ENCODE measurements at places on chromosomes 5 and 9.

DNA sequence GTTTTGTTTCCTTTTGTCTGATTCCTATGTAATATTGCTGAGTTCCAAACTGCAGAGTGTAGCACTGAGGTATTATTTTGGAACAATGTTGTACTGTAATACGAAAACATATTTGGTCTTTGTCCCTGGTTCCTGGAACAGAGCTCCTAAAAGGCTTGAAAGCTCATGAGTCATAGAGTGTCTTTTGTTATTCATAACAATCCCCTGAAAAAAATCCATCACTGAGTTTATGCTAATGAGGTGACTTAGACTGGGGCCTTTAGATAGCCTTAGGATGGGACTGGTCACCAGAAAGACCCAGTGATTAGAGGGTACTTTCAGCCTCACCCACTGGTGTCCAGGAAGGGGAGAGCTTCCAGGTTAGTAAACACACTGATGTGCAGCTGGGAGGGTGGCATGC is 132.7 kb upstream of the POU5F2 start:
- peak; percentile 1 for DNase-seq

DNA sequence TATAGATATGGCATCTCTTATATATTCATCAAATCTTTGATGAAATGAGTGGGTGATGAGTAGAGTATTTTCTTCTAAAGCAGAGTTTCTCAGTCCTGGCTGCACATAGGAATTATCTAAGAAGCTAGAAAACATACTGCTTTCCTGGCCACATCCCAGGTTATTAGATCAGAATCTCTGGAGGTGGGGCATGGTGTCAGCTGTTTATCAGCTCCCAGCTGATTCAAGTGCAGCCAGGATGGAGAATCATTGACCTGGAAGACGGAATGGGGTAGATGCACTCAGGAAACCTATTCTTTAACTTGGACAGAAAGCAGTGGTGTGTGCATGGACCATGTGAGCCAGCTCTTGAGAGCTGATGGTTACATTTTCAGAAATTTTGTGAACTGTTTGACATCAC is 108.1 kb upstream of the IL6ST start:
- DNase-seq: no peak

- DNase-seq: no peak
Measured at GRCh38 chr9:120440791-120441190, 139.2 kb downstream of the CDK5RAP2 start.

GRCh38 chr5:127834094-127834531 is 130.9 kb downstream of the CCDC192 start:
- DNase-seq: no peak

DNA sequence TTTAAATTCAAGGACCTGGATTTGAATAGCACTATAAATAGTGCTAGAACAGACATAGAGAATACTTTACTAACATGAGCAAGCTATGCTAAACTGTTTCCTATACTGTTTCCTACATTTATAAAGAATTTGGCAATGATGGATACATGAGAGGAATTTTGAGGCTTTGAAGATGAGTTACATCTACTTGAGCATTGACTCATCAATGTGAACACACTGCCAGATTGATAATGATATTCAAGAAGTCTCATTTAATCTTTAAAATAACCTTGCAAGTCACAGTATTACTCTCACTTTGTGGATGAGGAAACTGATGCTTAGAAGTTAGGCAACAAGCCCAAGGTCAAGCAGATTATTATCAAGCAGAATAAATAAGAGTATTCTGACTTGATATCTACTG is 281.9 kb downstream of the DNAH5 start:
- no peak for DNase-seq

DNA sequence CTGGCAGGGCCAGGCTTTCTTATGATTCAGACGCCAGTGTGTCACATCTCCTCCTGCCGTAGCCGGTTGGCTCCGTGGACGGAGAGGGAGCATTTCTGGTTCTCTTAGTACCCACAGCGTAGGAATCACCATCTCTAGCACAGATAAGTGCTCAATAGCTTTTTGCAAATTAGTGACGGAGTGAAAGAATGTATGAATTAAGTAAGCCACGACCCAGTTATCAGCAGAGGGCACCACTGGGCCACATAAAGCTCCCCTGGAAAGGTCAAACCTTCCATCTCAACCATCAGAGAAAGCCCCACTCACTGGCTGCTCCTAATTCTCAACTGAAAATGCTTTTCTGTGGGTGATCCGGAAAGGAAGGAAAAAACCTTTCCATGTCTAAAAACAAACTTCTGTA is 317.0 kb upstream of the ADCY2 start:
- DNase-seq: peak; percentile 30

- DNase-seq: no peak
Measured at GRCh38 chr9:33142535-33142934, 24.6 kb downstream of the B4GALT1 start.

DNA sequence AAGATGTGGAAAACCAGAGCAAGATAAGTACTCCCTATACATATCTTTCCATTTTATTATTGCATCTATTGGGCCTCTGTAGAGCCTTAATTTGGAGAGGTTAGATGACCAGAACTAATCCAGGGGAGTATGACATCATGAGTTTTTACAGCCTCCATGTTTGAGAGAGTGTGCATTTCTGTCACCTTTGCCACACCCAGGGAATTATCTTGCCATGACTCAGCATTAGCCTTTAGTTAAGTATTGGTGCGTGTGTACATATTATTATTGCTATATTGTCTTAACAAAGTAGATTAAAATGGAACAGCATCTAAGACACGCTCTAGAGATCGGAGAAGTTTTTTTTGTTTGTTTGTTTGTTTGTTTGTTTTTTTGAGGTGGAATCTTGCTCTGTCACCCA is 27.6 kb downstream of the DIMT1 start:
- DNase-seq: no peak

DNA sequence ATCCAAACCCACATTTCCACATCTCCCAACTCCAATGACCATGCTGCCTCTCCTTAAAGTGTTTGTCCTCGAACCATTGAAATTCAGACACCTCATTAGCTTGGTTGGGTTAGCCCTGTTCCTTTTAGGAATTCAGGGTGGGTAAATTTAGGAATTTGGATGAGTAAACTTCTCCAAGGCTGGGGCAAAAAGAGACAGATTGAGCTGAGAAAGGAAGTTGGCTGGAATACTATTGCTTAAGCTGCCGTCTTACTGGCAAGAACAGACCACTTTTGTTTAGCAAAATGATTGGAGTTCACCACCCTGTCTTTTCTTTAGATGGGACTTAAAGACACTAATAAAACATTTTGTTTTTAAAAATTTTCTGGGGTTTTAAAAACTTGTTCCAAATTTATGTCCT is 143.6 kb upstream of the GDNF start:
- DNase-seq: no peak

DNA sequence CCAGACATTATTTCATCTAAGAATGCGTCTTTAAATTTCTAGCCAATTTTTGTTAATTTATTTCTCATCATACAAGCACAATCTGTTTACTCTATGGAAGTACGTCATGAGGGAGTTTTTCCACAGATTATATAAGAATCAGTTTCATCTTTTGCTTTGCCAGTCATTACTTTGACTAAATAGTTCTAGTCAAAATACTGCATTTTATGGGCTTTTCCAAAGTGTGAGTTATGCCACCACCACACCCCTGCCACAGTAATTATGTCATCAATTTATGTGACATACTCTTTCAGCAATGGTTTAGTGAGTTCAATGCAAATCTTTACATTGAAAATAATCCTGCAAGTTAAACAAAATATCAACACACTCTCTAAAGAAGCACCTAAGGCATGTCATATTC is 2.0 kb downstream of the RIMOC1 start:
- no peak for DNase-seq

GRCh38 chr9:135926402-135927194 is 19.3 kb upstream of the CAMSAP1 start:
- no peak for DNase-seq

- DNase-seq: no peak
Measured at GRCh38 chr9:80125731-80126264, 554.0 kb downstream of the TLE4 start.

- DNase-seq: no peak
Measured at GRCh38 chr9:35656831-35657545, 831 bp downstream of the RMRP start.

DNA sequence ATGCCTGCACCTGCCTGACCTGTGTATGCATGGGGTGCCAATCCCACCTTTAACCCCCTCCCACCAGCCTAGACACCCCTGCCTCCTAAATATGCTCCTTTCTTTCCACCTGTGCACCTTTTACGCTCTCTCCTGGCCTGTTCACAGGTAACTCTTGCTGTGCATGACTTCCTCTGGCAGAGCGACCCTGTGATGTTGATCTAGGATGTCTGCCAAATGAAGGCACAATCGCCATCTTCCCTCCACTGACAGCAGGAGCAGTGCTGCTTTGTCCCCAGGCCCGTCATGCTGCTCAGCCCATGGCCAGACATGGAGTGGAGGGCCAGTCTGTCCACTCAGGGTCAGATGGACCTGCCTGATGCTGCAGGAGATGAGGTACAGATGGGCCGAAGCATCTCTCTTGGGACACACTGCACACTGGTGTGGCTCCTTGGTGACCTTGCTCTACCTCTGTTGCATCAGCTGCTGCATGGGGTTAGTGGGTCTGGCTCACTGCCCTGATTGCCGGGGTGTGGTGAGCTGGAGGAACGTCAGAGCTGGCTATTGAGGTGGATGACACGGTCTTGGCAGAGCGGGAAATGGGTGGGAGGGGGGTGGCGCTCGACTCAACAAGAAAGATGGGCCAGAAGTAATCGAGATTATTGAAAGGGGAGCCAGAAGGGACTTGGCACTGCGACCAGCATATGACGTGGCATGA is 101.7 kb upstream of the PITX1 start:
- no peak for DNase-seq

DNA sequence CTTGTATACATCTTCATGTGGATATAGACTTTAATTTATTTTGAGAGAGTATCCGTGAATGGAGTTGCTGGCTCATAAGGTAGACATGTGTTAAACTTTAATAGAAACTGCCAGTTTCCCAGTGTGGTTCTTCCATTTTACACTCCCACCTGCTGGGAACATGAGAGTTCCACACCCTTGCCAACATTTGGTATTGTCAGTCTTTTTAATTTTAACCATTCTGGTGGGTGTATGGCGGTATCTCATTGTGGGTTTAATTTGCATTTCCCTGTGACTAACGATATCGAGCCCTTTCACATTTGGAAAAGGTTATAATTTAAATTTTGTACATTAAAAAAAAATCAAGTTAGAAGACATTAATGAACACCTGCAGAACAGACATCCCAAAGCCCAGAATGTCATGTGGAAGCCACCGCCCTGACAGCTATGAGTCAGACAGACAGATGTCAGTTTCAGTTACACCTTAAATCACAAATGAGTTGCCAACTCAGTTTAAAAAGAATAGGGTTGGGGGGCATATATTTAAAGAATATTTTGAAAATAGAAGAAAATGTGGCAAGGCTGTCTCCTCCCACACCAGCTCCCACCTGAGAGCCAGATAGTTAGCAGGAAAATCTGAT is 36.9 kb downstream of the ANKRD33B start:
- no peak for DNase-seq

GRCh38 chr5:10615693-10616092 is 51.8 kb downstream of the ANKRD33B start:
- no peak for DNase-seq

DNA sequence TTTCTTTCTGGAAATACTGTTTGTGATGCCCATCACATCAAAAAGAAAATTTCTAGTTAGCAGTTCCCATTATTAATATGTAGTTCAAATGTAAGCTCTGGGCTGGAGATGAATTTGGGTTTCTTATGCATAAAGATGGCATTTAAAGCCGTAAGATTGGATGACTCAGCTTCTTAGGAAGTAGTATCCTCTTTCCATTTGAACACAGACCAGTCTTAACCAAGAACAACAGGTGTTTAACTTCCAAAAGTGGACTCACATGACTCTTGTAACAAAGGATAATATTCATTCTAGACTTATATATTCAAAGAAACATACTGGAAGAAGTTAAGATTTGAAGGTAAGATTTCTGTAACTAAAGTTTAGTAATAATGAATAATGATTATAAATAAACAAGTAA is 330.5 kb downstream of the TLR4 start:
- DNase-seq: no peak

- no peak for DNase-seq
Measured at GRCh38 chr9:79043916-79044315, 527.8 kb upstream of the TLE4 start.

GRCh38 chr5:68046445-68046844 is 169.1 kb upstream of the PIK3R1 start:
- no peak for DNase-seq

DNA sequence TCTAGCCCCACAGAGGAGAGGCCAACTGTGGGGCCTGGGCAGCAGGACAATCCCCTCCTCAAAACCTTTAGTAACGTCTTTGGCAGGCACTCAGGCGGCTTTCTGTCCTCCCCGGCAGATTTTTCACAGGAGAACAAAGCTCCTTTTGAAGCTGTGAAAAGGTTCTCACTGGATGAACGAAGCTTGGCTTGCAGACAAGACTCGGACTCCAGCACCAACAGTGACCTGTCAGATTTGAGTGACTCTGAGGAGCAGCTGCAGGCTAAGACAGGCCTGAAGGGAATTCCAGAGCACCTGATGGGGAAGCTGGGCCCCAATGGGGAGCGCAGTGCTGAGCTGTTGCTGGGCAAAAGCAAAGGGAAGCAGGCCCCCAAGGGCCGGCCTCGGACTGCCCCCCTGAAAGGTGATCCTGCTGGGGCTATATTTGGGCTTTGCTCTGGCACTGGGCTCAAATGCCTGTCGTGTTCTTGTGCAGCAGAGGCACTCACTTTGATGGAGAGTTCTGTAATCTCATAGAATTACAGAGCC is 39.4 kb downstream of the KDM3B start:
- no peak for DNase-seq

DNA sequence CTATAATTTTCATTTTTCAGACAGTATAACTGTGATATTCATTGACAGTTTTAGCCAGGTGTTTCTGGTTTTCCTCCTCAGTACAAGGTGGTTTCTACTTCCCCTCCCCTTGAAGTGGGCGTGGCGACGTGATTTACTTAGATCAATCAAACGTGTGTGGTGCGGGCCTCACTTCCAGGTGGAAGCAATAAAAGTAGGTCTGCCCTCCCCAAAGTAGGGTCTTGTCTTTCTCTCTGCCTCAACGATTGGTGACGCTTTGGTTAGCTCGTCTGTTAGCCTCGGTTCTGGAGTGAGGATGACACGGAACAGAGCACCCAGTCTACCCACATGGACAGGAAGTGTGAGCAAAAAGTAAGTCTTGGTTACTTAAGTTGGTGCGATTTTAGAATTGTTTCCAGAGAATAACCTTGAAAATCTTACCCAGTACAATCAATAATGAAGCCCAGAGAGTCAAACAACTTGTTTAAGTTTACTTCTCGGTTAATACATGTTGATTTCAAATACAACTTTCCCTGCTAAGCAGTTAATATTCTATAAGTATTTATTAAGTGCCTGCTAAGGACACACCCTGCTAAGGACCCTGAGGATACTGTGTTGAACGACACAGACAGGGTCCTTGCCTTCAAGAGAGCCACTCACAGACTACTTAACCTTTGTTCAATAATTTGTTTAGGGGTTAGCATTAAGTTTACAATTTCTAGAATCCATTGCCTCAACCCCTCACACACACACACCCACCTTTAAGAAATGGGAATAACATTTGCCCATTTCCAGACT is 48.4 kb downstream of the COX7C start:
- DNase-seq: no peak

- DNase-seq: no peak
Measured at GRCh38 chr5:74167206-74167929, 473.2 kb downstream of the ENC1 start.

All from NT2/D1 (cell line).